ENCODE measurements at places on chromosomes 6 and 20.

- no peak for DNase-seq
Measured at GRCh38 chr6:56532766-56533551, 109.7 kb downstream of the DST start.

DNA sequence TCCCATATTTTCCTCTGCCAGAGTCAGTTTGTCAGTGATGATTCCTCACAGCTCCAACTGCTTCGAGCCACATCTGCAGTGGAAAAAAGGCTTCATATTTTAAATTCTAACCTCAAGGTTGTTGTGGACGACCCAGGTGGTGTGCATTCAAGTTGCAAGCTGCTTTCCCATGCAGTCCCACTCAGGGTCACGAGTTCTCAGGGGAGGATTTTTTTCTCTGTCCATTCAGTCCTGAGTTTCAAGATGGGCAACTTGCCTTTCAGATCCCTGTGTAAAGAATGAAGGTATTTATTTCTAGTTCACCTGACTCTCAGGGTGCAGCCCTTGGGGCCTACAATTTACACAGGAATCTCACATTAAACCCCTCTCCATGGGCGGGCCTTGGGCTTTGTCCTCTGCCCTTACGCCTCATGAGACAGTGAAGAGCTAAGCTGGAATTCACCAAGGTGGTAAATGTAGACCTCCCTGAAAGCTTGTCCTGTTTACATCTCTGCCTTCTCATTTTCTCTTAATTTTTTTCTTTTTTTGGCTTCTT lies 65.9 kb downstream of the TPD52L1 start:
- no peak for DNase-seq

- no peak for DNase-seq
Measured at GRCh38 chr6:165849534-165850430, 186.7 kb upstream of the PDE10A start.

DNA sequence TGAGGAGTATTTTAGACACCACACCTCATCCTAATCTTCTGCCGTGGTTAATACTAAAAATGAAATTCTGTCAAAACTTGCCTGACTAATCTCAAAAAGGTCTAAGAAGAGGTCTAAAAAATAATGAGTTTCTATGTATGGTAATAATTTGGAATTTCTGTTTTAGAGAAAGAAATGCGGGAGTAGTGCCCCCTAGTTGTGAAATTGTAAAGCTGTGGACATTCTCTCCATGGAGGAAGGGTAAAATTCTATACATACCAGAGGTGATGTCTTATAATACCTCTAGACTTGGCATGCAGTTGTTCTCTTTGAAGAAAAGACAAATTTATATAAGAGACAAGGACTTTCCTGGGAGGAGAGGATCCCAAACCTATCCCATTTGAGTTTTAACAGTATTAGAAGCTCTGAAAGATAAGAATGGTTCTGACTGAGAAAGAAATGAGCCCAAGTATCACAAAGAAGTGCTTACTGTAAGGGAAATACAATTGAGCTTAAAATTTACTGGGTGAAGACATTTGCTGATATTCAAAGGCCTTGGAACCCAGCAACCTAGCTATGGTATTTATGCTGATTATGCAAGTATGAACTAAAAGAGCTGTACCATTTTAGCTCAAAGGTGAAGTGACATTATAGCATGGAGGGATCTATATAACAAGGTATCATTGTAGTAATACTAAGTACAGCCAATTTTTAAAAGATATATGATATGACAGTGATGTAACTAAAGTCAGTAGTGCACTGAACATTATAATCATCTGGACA lies 5.1 kb upstream of the EPHA7 start:
- DNase-seq = no peak

- no peak for DNase-seq
Measured at GRCh38 chr20:2576317-2576727, 39.9 kb downstream of the TMC2 start.

- no peak for DNase-seq
Measured at GRCh38 chr20:37808233-37809070, 94.5 kb upstream of the VSTM2L start.

DNA sequence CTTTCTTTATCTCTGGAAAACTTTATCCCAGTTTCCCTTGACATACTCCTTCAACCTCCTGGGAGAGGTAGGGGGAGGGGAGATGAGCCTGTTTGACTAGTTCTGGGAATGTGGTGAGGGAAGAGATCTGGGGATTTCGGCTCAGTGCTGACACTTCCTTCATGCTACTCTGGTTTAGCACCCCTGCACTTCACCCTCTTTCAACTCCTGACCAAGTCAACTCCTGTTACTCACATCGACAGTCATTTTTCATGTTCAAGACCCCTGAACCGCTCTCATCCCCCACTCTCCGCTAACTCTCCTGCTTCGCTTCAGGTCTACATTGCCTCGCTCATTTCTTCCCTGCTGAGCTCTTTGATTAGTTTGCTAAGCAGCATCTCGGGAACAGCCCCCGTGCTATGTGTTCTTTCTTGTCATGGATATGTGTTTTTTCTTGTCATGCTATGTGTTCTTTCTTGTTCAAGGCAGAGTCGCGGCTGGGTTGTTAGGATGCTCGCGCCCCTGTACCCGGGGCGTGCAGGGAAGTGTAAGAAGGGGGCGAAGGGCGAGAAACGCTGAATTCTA lies 16.6 kb upstream of the TRIM27 start:
- DNase-seq = no peak

DNA sequence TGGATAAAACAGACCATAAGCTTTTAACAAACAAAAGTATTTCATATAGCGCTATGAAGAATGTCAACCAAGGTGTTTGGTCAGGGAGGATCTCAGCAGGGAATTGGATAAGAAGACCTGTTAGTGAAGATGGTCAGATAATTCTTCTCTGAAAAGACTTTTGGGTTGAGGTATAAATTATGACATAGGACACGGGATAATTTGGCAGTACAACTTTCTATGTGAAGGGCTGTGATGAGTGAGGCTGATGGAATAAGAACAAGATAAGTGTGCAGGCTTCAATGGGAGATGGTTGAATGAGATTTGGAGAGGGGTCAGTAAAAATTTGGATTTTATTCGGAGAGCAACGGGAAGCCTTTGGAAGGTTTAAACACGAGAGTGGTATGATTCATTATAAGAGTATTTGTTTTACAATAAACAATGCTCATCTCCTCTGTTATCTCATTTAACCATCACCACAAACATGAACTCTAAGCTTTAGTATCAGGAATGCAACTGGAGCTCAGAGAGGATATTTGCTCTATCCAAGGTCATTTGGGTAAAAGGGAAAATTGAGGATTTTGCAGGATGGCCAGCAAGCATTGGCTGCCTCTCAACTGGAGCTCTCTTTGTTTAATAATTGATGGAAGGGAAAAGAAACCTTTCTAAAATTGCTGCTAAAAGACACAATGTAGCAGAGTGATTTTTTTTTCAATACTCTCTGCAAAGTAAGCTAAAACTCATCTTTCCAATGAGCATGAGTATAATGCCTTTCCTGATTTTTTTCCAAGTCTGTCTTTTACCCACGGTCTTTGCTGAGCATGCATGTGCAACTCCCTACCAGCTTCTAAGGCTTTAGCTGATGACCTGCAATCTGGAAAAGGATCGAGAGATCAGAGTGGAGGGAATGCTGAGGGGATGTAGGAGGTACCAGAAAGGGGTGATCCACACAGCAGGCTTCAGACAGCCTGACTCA lies 534.0 kb downstream of the CBLN4 start:
- DNase-seq = no peak

- DNase-seq = no peak
Measured at GRCh38 chr6:961407-961960, 268.5 kb upstream of the EXOC2 start.

DNA sequence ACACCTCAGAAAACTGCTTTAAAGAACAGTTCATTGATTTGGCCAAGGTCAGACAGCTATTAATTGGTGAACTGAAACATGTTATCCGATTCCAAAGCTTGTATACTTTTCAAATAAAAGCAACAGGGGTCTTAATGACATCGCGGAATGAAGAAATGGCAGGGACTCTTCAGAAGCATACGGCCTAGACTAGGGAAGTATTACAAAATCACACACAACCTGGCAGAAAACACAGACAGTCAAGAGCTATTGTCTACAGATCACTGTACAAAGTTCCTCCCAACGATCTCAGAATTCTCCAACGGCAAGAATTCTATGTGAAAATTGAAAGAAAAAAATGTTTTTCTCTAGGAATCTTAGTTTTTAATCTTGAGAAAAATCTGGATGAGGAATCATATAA lies 105.5 kb downstream of the PTPRK start:
- DNase-seq = no peak

DNA sequence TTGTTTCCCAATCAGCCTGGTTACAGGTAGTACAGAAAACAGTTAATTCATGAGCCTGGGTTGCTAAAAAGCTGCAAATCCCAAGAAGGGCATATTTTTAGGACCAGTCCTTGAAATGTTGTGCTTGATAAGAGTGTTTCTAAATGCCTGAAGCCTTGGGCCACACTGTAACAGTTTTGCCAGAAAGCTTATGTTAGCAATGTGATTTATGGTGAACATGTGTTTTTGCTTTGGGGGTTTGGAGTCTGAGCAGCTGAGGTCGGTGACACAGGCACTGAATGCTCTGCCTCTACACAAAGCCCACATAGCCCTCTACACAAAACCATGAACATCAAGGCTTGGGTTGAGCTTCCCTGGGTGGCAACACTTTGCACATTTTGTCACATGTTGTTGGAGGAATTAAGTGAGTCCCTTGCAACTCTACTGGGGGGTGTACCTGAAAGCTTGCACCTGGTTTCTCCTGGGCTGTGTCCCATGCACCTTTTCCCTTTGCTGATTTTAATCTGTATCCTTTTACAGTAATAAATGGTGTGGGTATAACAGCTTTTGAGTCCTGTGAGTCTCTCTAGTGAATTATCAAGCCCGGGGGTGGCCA lies 22.2 kb downstream of the AHI1 start:
- no peak for DNase-seq

- no peak for DNase-seq
Measured at GRCh38 chr6:1494671-1495070, 105.3 kb downstream of the FOXF2 start.

DNA sequence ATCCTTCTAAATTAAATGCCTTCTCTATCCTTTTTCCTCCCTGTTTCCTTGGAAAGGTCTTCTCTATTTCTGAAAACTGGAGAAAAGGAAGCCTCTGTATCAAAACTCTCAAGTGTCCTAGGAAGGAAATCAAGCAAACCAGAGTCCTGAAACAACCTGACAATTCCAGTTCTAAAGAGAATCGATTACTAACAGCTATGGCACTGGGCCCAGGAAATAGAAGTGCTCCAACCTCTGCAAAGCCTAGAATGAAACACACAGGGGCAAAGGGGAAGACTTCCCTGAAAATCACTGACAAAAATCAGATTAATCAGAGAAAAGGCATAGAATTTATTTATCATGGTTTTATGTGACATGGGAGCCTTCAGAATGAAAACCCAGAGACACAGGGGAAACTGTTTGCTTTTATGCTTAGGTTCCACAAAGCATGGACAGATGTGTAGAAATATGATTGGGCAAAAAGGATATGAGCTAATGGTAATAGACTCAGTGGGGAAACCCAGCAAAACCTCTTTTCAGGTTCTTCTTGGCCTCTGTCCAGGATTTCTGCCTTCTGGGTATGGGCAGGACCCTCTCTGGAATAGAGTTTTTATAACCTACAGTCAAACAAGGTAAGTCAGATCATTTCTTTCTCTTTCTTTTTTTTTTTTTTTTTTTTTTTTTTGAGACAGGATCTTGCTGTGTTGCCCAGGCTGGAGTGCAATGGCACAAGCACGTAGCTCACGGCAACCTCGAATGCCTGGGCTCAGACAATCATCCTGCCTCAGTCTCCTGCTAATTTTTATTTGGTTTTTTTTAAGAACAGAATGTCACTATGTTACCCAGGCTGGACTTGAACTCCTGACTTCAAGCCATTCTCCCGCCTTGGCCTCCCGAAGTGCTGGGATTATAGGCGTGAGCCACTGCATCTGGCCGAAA lies 91.7 kb downstream of the CD24 start:
- DNase-seq = no peak

DNA sequence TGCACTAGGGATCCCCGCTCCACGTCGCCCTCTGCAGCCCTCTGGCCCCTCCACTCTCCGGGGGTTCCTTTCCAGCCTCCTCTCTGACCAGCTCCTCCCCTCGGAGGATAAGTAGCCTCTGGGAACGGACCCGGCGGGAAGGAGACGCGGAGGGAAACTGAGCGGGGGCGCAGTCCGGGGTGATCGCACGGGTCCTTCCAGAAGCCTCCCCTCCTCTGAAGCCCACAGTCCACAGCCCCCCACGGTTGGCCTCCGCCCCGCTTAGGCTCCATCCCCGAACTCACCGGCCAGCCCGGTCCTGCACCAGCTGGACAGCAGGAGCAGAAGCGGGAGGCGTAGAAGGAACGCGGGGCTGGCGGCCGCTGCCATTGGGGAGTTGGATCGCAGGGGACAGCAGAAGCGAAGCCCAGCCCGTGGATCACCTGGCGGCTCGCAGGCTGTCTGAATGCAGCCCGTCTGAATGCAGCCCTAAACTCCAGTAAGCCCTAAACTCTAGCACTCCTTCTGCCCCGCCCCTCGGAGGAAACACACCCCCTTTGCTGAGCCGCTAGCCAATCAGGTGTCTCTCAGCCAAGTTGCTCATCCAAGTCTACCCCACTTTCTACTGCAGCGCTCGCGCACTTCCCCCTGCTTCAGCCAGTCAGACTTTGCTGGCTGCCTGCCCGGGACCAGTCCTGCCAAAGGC lies at the start of gene RAET1G:
Gene RAET1G, minus strand, starts transcription at position 480 of the 685 bp plus-strand sequence. Its CDS starts 111 bp downstream, at position 369.
- peak; percentile 79 for DNase-seq

GRCh38 chr6:827431-827830 lies 134.5 kb upstream of the EXOC2 start:
- DNase-seq = no peak

DNA sequence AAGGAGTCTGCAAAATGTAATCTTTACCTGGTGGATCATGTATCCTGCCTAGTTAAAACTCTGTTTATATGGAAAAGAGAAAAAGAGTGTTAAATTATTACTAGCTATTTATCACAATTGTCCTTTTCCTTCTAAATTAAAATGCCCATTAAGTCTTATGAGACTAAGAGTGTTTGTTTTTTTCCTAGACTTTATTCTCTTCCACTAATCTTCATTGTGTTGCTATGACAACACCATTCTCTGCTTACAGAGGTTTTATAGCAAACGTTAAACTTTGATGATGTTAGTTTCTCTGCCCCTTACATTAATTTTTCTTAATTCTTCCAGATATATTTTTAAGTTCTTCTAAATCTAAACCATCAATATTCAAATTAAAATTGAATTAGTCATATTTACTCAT lies 420.8 kb downstream of the TBC1D32 start:
- no peak for DNase-seq

DNA sequence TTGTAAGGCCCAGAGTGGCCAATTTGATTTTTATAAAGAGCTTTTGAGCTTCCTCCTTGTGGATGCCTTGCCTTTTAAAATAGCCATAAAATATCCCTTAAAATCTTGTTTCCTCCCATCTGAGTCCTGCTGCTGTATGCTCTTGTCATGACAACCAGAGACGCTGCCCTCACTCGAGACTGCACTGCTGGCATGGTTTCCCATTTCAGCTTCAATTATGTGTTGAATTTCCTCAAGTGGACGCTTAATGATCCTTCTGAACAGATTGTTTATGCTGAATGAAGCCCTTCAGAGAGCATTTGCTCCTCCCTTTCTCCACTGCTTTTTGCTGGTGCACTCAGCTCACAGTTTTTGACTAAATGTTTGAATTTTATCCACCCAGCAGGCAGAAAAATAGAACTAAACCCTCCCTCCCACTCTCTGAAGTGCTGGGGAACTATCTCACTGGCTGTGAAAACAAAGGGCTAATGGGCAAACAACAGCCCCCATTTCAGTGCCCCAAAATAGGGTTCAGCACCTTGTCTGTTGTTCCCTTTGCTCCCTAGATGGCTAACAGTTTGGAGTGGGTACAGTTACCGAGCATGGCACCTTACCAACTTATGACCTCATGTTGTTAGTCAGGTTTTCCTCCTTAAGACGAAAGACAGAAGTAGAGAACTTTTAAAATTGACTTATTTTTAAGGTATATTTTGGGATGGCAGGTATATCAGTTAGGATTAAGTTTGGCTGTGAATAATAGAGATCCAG lies 45.5 kb upstream of the RNF8 start:
- no peak for DNase-seq

Data from activated T-helper 1 cell treated with anti-CD3 and anti-CD28 coated beads, Interleukin-12 subunit alpha, Interleukin-12 subunit beta, Interleukin-2, Interleukin-4 antibody, amounts not matched to agents 30 ng/mL and 10 ng/mL and 1 ng/mL, durations not matched to agents 14 hours and 24 hours and 36 hours (primary cell).